ENCODE measurements at places on chromosomes 6 and 20.

- DNase-seq = no peak
Measured at GRCh38 chr6:64590965-64591675, 955.5 kb downstream of the PHF3 start.

GRCh38 chr20:38872036-38872435 is 54.2 kb upstream of the FAM83D start:
- no peak for DNase-seq

GRCh38 chr6:56199956-56200355 is 47.4 kb downstream of the COL21A1 start:
- DNase-seq = no peak

GRCh38 chr6:168127384-168127868 is 48.4 kb upstream of the FRMD1 start:
- DNase-seq = no peak

DNA sequence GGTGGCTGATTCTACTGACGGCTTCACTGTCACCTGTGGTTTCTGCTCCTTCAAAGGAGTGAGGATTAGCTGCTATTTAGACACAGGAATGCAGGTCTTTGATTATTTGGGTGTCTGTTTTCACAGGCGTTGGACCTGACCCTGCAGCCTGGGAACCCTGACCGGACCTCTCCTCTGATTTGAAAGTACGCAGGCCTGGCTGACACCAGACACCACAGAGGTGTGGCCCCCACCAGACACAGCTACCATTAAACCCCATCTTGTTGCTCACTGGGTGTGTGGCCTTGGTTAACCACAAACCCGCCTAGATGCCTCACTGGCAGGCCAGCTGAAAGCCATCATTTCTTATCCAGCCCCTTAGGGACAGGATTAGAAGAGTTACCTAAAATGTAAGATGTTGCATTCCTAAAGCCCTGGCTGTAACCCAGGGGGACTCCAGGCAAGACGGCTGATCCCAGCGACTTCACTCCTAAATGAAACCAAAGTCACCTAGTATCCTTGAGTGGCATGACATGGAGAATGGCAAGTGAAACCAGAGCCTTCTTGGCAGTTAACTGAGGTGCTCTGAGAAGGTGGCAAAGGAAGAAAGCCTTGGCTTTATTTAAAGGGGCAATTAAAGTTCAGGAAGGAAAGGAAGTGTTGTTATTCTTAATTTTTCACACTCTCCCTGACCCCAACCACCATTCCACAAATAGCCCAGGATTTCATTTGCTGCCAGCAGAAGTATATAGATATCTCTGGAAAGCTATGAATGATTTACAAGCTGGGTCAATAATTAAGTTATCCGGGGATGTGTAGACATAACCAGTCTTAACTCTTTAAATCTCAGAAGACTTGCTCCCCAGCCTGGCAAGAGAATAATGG is 169.9 kb downstream of the QRSL1 start:
- no peak for DNase-seq

DNA sequence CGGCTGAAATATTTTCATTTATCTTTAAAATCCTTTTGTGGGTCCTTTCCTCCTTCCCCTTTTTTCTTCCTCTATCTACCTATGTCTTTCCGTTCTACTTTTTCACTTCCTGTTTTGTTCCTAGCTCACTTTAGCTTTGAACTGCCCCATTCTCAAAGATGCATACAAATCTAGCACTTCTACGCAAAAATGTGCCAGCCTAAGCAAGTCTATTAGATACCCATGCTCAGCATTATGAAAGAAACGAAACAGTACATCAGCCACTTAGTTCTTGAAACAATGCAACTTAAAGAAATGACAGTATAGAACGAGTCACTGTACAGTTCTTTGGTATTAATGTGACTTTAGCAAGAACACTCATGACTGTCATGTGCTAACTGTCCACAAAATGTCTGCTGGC is 47.3 kb upstream of the MARCKS start:
- no peak for DNase-seq

DNA sequence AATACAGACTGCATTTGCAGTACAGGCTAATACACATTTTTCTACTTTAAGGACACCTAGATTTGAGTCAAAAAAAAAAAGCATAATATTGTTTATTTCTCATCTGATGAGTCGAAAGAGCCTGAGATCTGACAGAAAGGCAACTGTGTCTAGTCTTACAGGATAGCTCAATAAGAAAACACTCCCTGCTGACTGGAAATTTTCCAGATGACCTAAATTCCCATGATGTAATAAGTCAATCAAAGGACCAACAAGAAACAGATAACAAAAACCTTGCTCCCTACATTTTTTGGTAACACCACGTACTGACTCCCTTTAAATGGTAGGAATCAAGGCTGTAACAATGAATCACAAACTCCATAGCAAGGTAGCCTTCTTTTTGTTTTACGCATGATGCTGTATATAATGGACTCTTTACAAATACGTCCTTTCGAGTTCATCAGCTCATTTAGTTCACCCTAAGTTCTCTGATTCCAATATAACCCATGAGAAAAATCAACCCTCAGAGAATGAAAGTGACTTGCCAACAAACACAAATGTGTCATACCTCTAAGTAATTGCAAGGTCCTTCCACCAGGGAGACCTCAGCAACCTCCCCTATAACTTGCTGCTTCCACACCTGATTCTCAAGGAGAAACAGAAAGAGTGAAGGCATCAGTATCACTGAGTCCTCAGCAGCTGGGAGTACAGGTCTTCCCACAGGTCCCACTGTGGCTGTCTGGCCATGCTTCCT is 12.1 kb downstream of the TBX18 start:
- no peak for DNase-seq

- DNase-seq = no peak
Measured at GRCh38 chr6:106167096-106167814, 81.1 kb downstream of the PRDM1 start.

- DNase-seq = no peak
Measured at GRCh38 chr20:55456316-55456940, 548.9 kb downstream of the CBLN4 start.

DNA sequence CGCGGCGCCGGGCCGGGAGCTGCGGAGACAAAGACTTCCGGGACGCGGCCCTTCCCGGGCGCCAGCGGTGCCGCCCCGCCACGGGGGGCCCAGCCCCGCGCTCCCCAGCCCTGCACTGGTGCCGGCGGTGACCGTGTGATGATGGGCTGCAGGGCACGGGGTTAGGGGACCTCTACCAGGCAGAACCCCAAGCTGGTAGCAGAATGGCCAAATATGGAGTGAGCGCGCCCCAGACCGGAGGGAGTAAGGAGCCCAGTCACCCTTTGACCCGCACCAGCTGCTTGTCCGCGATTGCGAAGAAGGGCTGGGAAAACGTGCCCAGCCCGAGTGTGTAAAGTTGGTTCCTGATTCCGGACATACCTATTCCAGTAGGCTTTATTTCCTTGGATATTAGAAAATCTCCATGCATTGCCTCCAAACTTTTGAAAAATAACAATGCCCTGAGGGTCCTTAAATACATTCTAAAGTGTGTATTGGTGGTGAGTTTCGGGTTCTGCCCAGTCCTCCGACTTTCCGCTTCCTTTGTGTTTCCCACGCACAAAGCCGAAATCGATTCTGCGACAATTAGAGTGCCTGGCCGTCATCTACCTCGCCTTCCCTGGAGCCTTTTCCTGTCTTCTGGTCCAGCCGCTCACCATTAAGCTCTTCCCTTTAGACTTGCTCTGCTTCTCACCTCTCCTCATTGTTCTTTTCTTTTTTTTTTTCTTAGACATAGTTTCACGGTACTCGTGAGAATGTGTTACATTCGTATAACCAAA is 1.1 kb downstream of the ABRACL start:
- DNase-seq = no peak

GRCh38 chr6:5486214-5486613 is 224.9 kb downstream of the FARS2 start:
- no peak for DNase-seq

DNA sequence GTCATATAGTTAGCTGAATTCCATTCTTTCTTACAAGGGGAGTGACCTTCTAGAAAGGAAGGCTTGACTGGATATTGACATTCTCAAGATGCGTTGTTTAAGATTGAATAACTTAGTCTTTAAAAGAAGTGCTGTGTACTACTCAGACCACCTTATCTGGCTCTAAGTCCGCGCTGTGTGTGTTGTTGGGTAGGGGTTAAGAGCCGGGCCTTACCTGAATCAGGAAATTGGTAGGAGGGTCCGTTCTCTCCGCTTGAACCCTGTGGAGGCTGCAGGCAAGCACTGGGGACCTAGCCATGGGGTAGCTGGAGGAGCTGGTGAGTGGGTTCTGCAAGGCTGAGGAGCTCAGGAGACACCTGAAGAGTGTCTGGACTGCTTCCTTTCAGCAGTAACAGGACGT is 9.0 kb upstream of the SCML4 start:
- DNase-seq = no peak

- no peak for DNase-seq
Measured at GRCh38 chr20:18404172-18404571, 62.7 kb downstream of the DZANK1 start.

GRCh38 chr6:31879143-31879542 is 346 bp upstream of the SLC44A4 start:
- DNase-seq = no peak

DNA sequence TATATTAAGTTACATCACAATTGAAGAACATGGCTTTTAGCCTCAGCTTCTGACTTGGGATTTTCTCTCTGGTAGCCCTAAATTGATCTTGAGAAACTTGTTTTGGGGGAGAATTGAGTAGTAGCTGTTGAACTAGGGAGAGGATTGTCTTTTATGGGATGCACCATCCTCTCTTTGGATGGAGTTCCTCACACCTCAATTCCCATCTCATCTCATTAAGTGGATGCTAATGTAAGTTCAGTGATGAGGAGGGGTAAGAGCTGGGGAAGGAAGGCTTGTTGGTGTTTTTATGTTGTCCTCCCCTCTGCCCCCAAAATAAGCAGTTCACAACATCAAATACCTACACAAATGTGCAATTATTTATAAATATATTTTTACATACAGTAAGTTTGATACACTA is 4.0 kb downstream of the GJA1 start:
- no peak for DNase-seq

GRCh38 chr6:50661636-50662035 is 51.7 kb upstream of the TFAP2D start:
- DNase-seq = no peak

DNA sequence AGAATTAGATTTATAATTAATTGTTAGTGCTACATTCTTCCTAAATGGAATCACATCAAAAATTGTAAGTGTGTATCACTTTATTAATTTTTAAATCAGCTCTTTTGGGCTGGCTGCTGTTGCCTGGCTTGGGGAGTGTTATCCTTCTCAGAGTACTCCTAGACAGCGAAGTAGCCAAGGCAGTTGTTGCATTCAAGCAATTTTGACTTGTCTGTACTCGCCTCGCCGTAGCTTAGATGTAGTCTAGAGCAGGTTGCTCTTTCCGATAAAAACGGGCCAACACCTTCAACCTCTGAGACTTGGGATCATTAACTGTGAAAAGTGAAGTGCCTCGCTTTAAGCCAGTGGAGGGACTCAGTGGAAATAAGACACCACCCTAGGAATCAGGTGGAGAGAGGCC is 151.3 kb downstream of the FARS2 start:
- DNase-seq = no peak

- DNase-seq = no peak
Measured at GRCh38 chr6:117414770-117415169, 11.0 kb downstream of the ROS1 start.

GRCh38 chr6:157143171-157143889 is 180.0 kb downstream of the TMEM242 start:
- no peak for DNase-seq

GRCh38 chr6:31597006-31597405 is 4.2 kb upstream of the NCR3 start:
- DNase-seq = no peak

DNA sequence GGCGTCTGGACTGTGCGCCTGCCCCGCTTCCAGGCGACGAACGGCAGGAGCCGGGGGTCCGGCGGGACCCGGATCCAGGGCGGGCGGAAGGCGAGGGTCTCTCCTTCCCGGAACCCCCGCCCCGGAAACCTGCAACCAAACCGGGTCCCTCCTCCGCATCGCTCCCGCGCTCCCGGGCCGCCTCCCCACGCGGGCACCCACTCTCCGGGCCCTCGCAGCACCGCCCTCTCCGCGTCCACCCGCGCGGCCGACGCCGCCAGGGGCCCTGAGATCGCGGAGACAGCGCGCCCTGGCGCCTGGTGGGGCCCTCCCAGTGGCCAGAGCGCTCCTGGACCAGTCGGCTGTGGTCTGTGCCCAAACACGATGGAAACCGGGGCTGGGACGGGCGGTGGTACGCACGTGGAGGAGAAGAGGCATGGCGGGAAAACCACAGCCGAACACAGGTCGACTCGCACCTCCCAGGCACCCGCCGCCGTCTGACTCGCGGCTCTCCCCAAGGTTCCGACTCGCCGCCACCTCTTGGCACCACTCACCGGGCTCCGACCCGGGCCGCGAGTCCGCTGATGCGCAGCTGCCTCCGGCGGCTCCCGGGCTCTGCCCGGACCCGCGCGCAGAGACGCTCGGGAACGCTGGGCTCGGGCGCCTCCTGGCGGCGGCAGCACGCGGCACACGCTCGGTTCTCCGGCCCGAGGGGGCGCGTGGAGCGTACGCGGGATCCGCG is 7.9 kb downstream of the NKX2-2 start:
- DNase-seq = peak; percentile 42

DNA sequence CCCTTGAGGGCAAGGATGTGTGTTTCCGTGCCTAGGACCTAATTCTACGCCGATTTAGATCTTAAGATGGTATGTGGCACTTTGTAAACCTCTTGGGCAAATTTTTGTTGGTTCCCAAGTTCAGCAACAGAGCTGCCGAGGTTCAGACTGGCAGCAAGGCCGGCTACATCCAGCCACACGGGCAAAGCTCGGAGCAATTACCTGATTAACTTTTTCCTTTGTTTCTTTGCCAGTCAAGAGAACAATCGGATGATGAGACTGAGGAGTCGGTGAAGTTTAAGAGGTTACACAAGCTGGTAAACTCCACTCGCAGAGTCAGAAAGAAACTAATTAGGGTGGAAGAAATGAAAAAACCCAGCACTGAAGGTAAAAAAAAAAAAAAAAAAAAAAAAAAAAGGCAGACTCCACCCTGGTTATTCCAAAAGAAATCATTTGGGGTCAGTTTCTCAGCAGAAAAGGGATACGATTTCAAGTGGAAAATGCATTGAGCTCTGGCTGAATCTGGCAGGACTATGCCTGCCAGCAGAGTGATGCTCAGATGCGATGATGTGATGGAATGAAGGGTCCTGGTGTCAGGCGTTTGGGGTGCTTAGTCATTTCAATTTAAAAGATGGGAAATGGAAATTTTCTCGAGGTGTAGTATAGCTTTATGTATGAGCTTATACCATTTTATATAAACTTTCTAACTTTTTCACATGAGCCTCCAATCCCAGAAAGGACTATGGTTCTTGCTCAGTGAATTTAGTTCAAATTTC is 171.6 kb downstream of the SASH1 start:
- DNase-seq = no peak

Data from right renal pelvis (tissue), 4 donors.